ENCODE measurements at places on chromosomes 6 and 20.

- DNase-seq: no peak
Measured at GRCh38 chr6:150848400-150848799, 17.1 kb upstream of the MTHFD1L start.

GRCh38 chr20:8194721-8195120, 62.7 kb downstream of the PLCB1 start:
- no peak for DNase-seq

DNA sequence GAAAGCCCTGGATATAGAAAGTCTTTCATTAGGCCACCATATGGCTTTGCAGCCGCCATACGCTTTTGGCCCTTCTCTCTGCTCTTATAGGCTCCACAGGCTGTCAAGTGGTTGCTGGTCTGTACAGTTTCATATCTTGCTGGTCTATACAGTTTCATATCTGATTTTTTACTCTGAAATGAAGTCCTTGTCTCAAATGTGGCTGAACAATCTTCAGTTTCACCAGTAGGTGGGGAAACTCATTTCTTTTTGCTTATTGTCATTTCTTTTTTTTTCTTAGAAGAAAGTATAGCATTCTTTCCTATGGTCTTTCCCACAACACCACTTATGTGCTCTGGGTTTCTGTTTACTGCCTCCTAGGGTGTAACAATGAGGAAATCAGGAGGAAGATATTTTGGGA, 771.4 kb upstream of the MMS22L start:
- no peak for DNase-seq

GRCh38 chr6:3542032-3542640, 85.3 kb upstream of the SLC22A23 start:
- DNase-seq: no peak

DNA sequence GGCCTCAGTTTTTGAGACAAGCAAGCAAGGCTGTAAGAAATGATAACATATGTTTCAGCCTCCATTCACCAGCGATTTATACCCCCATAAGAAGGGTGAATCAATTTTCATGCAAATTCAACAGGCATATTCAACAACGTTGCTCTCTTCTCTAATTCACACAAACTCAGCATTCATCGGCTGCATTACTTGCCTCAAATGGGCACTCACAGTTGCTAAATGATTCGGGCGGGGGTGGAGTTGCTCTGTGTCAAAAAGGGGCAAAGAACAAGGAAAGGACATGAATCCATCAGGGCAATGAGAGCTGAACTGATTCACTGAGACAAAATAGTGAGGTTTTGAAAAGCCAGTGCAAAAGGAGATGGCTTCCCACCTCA, 9.0 kb downstream of the MOXD1 start:
- DNase-seq: no peak

- no peak for DNase-seq
Measured at GRCh38 chr6:92023410-92023966, 1395.9 kb downstream of the EPHA7 start.

GRCh38 chr20:32792731-32793458, 26.9 kb upstream of the MAPRE1 start:
- no peak for DNase-seq

DNA sequence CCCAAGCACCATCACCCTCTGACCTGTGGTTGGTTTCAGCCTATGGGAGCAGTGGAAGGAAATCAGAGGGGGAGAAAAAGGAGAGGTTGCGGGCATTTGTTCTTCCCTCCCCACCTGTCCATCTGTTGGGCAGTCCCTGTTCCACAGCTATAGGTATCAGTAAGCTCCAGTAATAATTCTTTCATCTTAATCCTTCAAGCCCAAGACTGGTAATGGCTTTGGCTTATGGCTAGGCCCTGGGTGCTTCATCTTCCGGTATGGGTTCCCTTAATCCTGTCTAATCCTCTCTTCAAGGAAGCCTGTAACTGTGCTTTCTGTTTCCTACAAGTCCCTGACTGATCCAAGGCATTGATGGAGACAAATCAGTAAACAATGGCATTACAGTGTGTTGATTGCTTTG, 42.2 kb upstream of the STK35 start:
- DNase-seq: no peak

GRCh38 chr6:161575523-161576254, 301.8 kb upstream of the AGPAT4 start:
- no peak for DNase-seq

GRCh38 chr20:32610472-32611218, 25.5 kb upstream of the NOL4L start:
- no peak for DNase-seq

DNA sequence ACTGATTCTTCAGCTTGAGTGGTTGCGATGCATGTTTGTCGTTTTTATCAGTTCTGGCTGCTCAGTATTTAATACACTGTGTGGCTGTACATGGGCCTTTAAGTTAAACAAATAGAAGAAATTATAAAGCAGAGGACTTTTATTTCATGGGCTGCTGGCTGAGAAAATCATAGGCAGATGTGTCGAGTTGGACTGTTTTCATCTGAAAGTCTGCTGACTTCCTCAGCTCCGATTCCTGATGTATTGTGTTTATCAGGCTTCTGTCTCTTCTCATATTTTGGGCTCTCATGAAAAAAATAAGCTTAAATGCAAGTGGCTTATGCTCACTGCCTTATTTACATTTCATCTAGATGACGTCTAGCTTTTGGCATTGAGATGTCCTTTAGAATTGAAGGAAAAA, 129.5 kb upstream of the GGTLC1 start:
- no peak for DNase-seq
